ENCODE measurements at places on chromosomes 4 and X.

- no peaks in the 10 kb centered on the region for H3K36me3 ChIP-seq
- H3K27me3 ChIP-seq: peaks cover 4% of the 10 kb centered on the region
- H3K27ac ChIP-seq: no peak overlapping the region
These were observed 44.1 kb downstream of the CHRNA9 start for GRCh38 chr4:40379248-40379647.

DNA sequence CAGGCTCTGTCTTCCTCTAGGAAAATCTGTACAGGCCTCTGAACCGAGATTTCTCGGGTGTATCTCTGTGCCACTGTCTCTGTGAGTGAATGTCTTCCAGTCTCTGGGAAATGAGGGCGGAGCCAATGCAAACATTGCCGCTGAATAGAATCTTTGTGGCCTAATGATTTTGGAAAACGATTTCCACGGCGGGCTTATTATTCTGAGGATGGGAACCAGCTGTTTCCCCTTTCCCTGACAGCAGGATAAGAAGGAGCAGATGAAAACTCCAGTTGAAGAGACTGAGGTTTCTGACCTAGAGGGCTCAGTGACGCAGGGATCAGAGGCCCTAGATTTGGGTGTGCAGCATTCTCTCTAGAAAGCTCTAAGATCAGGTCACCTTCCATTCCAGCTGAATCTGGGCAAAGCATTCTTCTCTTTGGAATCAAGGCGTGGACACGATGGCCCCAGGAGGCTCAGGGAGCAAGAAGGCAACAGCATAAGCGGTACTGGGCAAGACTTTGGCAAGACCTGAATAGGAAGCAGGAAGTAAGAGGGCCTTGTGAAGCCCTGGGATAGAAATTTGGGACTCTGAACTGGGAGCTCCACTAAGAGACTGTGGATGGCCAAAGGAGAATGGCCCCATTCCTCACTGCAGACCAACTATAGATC lies 47.3 kb downstream of the PJA1 start:
- peaks cover 9% of the 10 kb centered on the region for H3K4me1 ChIP-seq
- H3K27ac ChIP-seq: no peak overlapping the region
- no peak for DNase-seq
- H3K36me3 ChIP-seq: no peaks in the 10 kb centered on the region
- no peak overlapping the region for H3K4me3 ChIP-seq

DNA sequence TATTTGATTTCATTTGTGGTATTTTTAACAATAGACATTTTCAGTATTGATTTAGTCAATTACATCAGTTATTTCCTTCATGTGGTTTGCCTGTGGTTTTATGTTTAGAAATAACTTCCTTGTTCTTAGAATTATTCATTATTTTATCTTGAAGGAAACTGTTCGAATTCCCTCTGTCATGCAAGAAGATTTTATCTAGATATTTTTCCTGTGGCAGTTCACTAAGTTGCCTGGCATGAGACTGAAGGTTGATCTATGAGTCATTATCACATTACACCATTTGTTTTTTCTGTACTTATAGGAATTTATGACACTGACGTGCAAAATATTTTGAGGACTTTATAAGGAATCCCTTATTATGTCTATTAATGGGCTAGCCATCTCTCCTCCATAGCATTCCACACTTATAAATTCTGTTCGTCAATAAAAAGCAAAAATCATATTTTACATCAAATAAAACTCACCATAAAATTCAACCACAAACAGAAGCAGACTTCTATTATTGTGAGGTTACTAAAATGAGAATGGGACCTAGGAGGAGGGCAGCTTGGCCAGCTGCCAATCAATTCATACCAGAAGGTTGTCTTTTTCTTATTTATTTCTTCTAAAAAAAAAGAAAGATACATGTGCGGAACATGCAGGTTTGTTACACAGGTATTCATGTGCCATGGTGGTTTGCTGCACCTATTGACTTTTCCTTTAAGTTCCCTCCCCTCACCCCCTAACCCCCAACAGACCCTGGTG lies 179.0 kb downstream of the KCNIP4 start:
- H3K27me3 ChIP-seq: peaks cover 4% of the 10 kb centered on the region
- no peaks in the 10 kb centered on the region for H3K36me3 ChIP-seq
- DNase-seq: no peak

- no peaks in the 10 kb centered on the region for H3K27me3 ChIP-seq
- H3K4me1 ChIP-seq: no peaks in the 10 kb centered on the region
- DNase-seq: no peak
- H3K4me3 ChIP-seq: no peak overlapping the region
These were observed 443.7 kb upstream of the ATOH1 start for GRCh38 chr4:93384887-93385286.
